Tongue (tissue), 3 donors: ENCODE measurements at places on chromosomes 1 and 21. TPM values are rescaled to one million over a fixed set of nuclear protein-coding genes. Genes with fewer than 3 reads are reported as not detected.

Gene NBPF4
- not detected for total RNA-seq

Gene IFI44L
- 4.7 TPM for total RNA-seq

Gene HHIPL2
- not detected for total RNA-seq

Gene PPCS
- 25.5 TPM for total RNA-seq

Gene S100A14
- 40.9 TPM for total RNA-seq

Gene MCOLN2
- not detected for total RNA-seq

Gene NBPF6
- total RNA-seq, result not detected

Gene CCDC18
- total RNA-seq, result 8.6 TPM

Gene PGLYRP4
- total RNA-seq, result 0.31 TPM

Gene OR14K1
- not detected for total RNA-seq

Gene CHD5
- total RNA-seq, result 1.1 TPM

Gene PROX1
- 15.6 TPM for total RNA-seq
